ENCODE measurements at places on chromosomes 12 and 14.
A peak's percentile ranks its signal among the peaks of the same experiment; 100 is the strongest.

GRCh38 chr12:83390186-83390585, 703.5 kb downstream of the TMTC2 start:
- DNase-seq = no peak

- no peak for DNase-seq
Observed at GRCh38 chr14:90518941-90519256, 122.1 kb downstream of the CALM1 start.

- peak; percentile 68 for DNase-seq
Observed at GRCh38 chr12:20596061-20596460, 99.1 kb upstream of the SLCO1C1 start.

GRCh38 chr12:76263696-76264095, 84.5 kb downstream of the BBS10 start:
- no peak for DNase-seq

All from NCI-H1105 treated with DMSO at 0.1 percent for 48 hours (cell line).